ENCODE measurements at places on chromosomes 3 and 15.

- DNase-seq = no peak
Measured at GRCh38 chr3:4852780-4853748, 126.2 kb upstream of the BHLHE40 start.

DNA sequence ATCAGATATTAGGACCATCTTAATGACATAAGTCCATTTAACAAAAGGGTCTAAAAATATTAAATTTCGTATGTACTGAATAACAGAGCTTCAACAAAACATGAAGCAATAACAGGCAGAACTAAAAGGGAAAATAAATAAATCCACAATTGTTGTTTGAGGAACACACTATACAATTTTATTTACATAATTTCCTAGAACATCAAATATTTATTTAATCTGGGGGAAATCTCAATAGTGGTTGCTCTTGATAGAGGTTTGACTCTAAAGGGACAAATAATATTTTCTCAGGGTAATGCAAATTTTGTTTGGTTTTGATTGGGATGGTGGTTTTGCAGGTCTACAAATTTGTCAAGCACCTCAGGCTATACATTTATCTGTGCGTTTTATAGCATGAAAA, 90.3 kb downstream of the BCHE start:
- DNase-seq = no peak

DNA sequence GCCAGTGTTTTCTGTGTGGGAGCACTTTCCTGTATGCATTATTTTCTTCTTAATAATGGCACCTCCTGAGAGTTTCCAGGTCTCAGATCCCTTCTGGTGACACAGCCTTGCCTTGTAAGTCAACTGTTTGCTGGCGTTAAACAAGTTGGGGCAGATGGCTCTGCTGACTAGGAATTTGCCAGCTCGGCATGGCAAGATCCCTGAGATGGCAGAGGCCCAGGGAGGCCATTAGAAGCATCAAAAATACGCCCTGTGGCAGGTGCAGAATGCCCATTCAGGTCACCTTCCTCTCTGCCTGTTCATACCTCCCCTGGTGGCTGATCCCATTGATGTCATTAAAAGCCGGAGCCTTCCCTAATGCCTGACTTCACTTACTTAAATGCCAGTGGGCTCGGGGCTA, 320.9 kb upstream of the CTDSPL start:
- DNase-seq = no peak

DNA sequence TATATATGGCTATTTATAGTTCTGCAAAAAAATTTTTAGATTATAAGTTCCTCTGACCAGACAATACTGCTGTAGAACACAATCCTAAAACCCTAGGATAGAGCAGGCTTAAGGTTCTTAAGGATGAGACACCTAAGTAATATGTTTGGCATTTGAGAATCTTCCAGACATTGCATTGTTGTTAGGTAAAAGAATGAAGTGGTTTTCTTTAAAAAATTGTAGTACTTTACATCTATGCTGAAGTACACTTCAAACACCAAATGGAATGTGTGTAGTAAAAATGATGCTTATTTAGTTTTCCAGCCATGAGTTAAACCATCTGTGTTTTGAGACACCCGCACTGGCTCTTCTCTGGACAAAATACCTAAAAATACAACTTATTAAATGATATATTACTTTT, 857.7 kb downstream of the OTOL1 start:
- DNase-seq = no peak

DNA sequence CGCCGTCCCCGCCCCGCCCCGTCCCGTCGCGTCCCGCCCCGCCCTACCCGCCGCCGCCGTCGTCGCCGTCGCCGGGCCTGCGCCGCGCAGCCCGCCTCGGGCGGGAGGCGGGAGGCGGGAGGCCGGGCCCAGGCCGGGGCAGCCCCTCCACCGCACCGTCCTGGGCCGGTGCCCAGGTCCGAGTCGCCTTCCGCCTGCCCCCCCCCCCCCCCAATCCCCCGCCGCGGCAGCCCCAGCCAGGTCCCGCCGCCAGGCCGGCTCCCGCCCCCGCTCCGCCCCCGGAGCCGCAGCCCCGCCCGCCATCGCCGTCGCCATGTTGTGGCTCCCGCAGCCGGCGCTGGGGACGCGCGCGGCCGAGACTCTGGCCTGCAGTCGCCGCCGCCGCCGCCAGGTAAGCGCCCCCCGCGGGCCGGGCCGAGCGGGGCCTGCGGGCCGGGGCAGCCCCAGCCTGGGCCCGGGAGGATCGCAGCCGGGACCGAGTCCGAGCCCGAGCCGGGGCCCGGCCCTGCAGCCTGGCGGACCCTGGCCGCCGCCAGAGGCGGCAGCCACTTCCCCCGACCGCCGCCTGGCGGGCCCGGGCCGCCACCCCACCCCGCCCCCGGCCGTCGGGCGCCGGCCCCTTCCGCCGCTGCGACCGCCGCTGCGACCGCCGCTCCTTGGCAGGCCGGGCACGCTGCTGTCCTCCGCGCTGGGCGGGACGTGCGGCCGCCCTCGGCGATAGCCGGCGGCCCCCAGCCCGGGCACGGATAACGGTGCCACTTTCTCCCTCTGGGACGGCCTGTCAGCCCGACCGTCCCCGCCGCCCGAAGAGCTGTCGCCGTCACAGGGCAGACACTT, at the start of gene ZNF592:
TSS of gene ZNF592 (plus strand) at position 319 of the 837 bp plus-strand sequence. CDS start 34,084 bp downstream, outside the sequence.
- DNase-seq = peak; percentile 76

- DNase-seq = no peak
Measured at GRCh38 chr3:69999140-70000027, at the start of gene SAMMSON. Gene SAMMSON, plus strand, starts transcription at chr3:69999733.

GRCh38 chr3:117751651-117752050, 1042.1 kb downstream of the TUSC7 start:
- no peak for DNase-seq

DNA sequence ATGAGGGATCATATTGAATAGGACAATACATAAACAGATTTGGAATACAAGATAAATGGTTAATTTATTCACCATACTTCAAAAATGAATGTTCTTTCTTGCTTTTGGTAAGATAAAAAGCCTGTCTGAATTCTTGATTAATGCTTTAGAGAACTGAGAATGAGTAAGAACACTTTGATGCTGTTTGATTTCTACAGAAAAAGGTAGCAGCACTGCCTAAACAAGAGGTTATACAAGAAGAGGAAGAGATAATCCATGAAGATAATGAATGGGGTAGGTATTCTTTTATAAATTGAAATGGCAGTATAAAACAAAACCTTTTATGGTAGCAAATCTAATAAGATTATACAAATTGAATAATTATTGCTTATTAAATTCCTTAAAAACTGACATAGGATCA, 15.3 kb downstream of the UBA5 start:
- DNase-seq = no peak

DNA sequence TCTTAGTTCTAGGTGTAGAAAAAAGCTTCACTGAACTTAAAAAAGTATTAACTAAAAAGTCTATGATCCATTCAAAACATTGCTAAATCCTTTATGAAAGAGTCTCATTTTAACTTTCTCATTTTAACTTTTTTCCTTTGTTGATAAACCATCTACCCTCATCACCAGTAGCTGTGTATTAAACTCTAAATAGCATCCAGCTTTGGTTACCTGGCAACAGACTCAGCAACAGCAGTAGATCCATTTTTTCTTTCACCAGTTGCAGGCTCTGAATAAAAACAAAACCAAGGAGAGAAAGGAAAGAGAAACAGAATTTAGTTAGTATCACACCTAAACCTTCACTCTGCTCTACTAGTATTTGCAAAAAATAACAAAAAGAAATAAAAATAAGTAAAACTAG, 51.6 kb downstream of the TP53BP1 start:
- no peak for DNase-seq

DNA sequence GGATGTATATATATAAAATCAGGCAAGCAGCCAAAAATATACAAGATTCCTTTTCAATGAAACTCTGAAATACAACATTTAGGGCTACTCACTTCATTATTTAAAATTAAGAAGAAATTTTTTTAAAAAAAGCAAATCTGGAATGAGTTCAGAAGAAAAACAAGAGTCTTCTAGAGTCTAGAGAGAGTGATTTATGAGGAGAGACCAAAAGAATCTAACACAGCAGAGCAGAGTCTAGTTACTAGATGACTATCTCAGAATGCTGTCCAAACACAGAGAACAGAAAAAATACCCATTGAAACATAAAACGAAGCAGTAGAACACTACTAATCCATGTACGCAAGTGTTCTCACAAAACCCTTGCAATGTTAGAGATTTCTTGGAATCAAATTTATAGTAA, 275.2 kb upstream of the CBLB start:
- DNase-seq = no peak

DNA sequence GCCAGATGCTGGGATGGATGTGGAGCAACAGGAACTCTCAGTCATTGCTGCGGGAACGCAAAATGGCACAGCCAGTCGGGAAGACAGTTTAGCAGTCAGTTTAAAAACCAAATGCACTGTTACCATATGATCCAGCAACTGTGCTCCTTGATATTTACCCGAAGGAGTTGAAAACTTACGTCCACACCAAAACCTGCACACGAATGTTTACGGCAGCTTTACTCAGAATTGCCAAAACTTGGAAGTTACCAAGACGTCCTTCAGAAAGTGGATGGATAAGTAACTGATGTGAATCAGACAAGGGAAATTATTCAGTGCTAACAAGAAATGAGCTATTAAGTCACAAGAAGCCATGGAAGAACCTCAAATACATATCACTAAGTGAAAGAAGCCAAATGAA, 36.1 kb upstream of the SLC41A3 start:
- DNase-seq = no peak

DNA sequence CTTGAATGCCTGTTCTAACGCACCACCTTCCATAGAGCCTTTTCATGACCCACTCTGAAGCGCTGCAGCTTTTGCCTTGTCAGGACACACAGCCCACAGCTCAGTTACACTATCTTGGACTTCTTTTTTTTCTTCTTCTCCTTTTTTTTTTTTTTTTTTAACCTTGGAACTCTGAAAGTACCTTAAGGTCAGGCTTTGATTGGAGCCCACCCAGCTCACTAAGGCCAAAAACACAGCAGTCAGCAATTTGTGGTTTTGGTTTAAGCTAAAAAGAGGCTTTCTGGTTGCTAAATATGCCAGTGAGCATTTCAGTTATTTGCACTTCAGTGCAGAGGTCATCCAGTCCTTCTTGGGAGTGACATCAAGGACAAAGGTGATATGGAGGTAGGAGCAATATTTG, 1.7 kb downstream of the SLC25A20 start:
- DNase-seq = no peak

DNA sequence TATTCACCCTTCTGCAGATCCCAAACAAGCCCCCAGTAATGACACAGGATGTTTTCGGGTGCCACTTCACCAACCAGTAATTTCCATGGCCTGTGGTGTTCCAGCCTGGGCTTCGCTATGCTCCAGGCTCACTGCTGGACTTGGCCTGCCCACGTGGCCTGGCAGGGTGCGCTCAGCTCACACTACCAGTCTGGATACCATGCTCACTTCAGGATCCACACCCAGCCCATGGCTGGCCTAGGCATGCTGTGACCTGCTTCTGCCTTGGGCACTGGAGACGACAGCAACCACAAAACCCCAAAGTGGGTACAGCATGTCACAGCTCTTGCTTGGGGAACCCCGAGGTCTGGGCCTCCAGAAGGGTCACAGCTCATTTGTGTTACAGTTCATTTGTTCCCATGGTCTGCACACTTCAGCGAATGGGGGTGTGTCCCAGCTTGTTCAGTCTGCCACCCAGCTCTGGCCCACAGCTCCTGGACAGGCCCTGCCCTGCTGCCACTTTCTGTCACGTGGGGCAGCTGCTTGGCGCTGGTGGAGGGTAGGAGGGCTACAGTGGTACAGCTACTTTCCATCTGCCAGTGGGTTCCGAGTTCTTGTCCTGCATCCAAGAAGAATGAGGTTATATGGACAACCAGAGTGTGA, 650.8 kb downstream of the MCTP2 start:
- no peak for DNase-seq

- no peak for DNase-seq
Measured at GRCh38 chr3:56054844-56055243, 413.4 kb downstream of the ERC2 start.

DNA sequence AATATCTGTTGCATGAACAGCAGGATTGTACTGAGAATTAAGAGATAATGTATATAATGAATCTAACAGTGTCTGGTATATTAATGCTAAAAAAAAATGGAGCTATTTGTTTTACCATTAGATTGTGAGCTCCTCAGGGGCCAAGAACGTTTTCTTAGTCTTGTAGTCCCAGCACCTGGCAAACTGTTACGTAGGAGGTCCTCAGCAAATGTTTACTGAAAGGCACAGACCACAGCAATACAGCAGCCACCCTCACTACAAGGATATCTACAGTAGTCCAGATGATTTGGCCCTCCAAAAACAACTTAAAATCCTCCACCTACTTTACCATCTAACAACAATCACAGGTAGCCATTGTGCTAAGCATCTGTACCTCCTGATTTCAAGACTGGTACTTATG, 59.7 kb downstream of the MSL2 start:
- DNase-seq = no peak

DNA sequence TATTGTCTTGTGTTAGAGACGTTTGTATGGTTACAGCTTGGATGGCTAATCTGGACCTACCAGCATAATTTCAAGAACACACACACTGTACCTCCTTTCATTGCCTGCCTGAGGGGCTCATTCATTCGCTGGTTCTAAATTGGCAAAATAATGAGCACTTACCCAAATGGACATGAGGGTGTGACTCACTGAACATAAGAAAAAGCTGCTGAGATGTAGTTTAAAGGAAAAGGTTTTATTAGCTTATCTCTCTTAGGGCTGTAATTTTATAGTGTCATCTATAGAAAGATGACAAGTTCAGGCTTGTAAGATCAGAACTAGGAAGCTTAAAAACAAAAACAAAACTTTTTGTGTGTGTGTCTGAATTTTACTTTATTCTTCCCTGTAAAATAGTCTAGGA, 120.7 kb upstream of the WNT7A start:
- DNase-seq = no peak

DNA sequence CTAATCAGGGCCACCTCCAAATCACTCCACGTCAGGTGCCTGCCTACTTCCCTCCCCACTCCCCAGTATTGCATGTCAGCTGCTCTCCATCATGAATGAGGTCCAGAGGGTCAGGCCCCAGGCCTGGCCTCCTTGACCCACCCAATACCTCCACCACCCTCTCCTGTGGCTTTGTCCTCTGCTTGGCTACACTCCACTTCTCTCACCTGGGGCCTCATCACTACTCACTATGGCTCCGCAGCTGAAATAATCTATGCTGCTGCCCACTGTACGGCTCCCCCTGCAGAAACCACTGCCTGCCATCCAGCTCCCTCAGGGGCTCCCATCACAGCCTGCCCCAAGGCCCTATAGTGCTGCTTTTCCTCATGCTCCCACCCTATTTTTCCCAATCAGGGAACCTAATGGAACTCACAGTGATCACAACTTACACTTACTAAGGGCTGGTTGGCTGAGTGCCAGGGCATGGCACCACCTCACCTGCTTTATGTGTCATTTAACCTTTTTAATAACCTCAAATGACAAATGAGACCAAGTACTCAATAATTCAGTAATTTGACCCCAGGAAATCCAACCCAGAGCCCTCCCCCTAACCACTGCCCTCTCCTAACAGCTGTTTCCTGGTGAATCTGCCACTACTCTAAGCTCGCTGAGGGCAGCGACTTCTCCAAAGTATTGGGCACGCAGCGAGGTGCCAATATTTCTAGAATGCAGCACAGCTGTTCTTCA, 2.3 kb downstream of the GORASP1 start:
- no peak for DNase-seq

All from activated gamma-delta T cell (primary cell).